ENCODE measurements at places on chromosomes 7 and 10. TPM values are rescaled to one million over a fixed set of nuclear protein-coding genes. Genes with fewer than 3 reads are reported as not detected.

C10orf53 gene
- not detected for total RNA-seq

MYH16 gene
- total RNA-seq: not detected

GRCh38 chr7:46396481-46396880, 475.4 kb upstream of the IGFBP3 start:
- no peak for DNase-seq

DNA sequence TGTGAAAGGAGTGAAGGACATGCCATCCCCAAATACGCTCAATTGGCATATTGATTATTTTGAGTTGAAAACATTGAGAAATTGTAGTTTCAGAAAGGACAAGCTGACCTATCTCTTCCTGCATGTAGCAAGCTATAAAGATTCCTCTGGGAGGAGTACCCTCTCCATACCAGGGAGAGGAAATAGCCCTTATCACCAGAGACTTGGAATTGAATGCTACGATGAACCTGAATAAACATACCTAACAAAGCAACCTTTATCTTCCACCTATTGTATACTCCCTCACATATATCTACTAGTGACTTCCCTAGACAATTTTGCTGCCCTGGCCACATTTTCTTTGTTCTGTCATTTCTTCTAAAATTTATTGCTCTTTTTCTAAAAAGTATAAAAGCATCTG, 150.2 kb upstream of the EEPD1 start:
- no peak for DNase-seq

- no peak for DNase-seq
These were observed 128.9 kb upstream of the GAD2 start for GRCh38 chr10:26087666-26088065.

DNA sequence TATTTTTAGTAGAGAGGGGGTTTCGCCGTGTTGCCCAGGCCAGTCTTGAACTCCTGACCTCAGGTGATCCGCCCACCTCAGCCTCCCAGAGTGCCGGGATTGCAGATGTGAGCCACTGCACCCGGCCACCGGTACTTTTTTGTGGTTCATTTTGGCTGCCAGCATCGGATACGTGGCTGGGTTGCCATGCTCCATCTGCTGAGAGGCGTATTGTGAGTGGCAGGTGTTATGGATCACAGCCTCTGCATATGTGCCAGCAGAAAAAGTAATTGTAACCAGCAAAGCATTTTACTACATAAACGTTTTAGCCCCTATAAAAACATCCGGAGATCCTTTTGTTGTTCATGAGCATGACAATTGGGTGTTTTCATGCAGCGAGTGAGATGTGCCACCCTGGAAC, 7.1 kb downstream of the FOXK1 start:
- DNase-seq: no peak

DNA sequence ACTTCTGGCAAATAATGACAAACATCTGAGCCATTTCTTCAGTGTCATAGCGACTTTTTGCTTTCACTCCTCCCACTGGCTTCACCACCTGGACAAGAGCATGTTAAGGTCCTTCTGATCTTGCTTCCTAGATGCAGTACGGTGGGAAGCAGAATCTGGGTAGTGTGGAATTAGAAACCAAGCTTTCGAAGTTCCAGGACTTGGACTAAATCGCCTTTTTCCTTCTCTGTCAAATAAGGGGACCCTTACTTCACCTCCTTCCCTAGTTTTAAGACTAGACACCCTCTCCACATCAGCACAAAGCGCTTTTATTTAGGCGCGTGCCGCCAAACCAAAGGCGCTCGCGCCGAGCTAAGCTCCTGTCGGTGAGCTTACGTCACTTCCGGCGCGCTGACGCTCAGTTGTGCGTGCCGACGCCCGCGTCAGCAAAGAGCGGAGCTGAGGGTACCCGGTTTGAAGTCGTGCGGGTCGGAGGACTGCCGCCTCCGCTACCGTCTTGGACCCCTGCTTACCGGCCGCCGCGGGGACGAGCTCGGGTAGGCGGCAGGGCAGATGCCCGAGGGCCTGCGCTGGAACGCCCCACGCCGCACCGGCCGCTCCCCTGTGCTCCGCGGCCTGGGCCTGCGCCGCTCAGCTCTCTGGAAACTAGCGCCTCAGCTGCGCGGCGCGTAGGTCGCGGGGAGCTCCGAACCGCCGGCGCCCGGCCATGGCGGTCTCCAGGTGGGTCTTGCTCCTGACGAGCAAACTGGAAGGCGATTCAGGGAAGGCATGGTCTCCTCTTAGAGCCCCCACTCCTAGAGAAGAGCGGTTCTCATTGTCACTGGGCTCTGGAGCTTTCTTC, at the start of gene BTAF1:
BTAF1 (plus strand) TSS at position 400 of the 841 bp plus-strand sequence; CDS start at position 707, 307 bp downstream.
- peak; percentile 97 for DNase-seq

LRRN3 gene
- 0.31 TPM for total RNA-seq

FOXI2 gene
- 0.40 TPM for total RNA-seq

FBXL13 gene
- 2.5 TPM for total RNA-seq

- no peak for DNase-seq
These were observed 520 bp upstream of the WNT2 start for GRCh38 chr7:117323305-117323850.

GRCh38 chr10:119199231-119199992, 8.0 kb upstream of the GRK5 start:
- DNase-seq: peak; percentile 70

PPA1 gene
- 114 TPM for total RNA-seq

DNA sequence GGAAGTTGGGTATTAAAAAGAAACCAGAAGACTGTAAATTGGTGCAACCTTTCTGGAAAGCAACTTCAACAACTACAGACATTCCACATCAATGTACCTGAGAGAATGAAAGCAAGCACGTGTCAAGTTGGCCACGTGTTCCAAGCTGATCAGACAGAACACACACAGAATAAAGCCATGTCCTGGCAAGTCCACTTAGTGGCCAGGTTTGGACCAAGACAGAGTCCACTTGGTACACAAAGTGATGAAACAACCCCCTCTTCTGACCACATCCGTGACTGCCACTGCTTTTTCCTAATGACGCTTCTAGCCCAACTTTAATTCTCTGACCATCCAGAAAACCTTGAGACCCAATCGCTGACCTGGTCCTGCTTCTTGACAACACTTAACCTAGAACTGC, 109.4 kb downstream of the ABLIM1 start:
- DNase-seq: peak; percentile 71
